ENCODE measurements at places on chromosomes 2 and 18.

DNA sequence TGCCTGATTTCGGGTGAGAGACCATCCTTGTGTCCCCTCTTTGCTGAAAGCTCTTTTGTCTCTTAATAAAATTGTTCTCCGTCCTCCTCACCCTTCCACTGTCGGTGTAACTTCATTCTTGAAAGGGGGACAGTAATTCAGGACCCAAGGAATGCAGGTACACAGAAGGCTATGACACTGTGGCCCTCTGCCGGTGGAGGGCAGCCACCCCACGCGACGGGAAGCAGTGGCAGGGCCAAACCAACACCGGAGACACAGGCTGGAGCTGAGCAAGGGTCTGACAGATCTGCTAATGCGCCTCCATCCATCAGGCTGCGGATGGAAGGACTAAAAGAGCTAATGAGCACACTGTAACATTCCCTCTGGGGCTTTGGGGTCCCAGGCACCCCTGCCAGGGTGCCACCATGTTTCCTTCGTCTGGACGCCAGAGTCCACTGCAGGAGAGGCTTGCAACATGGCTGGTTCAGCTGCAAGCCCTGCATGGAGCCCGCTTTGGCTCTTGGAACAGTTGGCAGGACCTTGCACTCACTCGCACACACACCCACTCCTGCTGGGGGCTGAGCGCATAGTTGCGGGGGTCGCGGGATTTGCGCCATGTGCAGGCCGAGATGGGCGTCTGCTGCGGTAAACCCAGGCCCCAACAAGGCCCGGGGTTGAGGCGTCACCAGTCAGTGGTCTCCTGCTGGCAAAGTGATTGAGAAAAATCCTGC lies 544.1 kb upstream of the CDH7 start:
- DNase-seq = no peak

DNA sequence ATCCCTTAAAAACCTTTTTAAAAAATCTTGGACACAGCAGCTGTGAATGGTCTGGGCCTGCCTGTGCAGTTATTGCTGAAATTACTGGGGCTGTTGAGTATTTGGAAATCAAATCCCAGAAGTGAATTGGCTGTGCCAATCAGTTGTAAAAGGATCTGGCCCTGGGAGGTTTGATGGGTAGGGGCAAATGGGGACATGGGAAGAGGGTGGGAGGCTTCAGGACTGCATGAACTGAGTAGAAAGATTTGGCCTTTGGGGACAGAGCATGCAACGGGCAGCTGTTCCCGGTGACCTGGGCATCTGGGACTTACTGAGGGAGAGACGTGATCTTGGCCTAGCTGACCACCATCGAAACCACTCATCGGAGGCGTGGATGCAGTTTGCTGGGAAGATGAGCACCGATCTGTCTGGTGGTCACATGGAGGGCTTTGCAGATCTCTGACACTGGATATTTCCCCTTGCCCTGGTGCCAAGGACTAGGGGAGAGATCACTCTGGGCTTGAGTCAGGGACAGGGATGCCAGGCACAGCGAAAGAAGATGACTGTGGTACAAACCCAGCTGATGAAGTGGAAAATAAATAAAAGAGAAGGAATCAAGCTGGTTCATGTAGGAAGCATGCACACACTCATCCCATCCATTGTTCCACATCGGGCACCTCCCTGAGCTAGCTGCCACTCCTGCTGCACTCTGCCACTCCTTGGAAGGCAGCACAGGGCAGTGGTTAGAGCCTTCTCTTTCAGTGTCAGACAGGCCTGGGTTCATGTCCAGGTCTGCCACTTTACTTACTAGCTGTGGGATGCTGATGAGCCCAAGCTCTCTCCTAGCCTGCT lies 58.4 kb downstream of the SEMA4F start:
- no peak for DNase-seq

DNA sequence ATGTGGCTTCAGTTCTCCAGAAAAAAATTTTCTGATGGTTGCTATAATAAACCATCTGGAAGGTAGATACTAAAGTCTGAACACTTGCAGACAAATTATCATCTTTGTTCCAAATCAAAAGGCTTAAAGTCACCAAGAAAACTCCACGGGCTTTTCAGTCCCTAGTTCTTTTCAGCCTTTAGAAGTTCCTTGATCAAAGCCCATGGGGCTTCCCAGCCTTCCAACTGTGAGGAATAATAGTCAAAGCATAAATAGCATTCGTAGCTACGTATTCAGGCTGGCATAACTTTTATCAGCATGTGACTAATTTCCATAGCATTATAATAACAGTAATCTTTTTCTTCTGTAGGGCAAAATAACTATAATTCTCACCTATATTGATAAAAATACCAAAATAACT lies 13.9 kb downstream of the SCG2 start:
- no peak for DNase-seq

GRCh38 chr2:138742441-138743057 lies 37.6 kb downstream of the NXPH2 start:
- no peak for DNase-seq

DNA sequence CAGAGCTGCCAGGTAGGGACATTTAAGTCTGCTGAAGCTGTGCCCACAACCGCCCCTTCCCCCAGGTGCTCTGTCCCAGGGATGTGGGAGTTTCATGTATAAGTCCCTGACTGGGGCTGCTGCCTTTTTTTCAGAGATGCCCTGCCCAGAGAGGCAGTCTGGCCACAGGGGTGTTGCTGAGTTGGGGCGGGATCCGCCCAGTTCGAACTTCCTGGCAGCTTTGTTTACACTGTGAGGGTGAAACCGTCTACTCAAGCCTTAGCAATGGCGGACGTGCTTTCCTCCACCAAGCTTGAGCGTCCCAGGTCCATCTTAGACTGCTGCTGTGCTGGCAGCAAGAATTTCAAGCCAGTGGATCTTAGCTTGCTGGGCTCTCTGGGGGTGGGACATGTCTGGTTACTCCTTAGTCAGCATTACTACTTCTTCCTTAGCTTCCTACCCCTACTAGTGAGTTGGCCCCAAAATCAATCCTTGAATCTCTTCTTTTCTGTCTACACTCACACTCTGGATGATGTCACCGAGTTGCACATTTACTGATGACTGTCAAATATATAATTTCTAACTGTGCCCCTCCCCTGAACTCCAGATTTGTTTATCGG lies 31.8 kb upstream of the FSHR start:
- DNase-seq = no peak

DNA sequence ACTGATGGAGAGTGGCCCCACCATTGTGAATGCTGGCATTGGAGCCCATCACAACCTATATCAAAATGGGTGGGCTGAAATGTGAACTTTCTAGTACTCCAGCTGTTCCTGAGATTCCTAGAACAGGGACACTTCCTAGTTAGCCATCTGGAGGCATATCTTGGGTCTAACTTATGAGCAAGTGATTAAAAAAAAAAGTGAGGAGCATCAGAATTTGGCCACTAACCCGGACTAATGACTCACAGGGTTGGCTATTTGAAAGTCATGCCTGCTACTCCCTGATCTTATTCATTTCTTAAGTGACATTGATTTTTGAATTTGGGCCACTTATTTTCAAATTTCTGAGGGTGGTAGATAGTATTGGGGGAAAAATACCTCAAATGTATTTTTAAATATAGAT lies 216.6 kb downstream of the HRH4 start:
- DNase-seq = no peak

DNA sequence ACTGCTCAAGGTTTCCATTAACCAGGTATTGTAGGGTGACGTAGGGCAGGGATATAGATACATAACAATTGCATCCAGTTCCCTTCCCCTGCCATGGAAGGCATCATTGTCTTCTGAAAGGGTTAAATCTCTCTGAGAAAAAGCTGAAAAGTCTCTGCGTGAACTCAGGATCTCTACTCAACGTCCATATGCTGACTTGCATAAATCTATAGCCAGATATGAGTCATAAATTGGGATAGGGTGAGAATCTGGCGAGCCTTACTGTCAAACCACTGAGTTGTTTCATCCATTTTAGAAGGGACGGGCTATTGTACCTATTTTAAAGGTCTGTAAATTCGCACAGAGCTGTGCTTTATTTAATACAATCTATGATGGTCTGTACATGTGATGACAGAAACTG lies 258.3 kb downstream of the L3MBTL4 start:
- DNase-seq = no peak

GRCh38 chr2:195595825-195596224 lies 61.2 kb upstream of the SLC39A10 start:
- no peak for DNase-seq

DNA sequence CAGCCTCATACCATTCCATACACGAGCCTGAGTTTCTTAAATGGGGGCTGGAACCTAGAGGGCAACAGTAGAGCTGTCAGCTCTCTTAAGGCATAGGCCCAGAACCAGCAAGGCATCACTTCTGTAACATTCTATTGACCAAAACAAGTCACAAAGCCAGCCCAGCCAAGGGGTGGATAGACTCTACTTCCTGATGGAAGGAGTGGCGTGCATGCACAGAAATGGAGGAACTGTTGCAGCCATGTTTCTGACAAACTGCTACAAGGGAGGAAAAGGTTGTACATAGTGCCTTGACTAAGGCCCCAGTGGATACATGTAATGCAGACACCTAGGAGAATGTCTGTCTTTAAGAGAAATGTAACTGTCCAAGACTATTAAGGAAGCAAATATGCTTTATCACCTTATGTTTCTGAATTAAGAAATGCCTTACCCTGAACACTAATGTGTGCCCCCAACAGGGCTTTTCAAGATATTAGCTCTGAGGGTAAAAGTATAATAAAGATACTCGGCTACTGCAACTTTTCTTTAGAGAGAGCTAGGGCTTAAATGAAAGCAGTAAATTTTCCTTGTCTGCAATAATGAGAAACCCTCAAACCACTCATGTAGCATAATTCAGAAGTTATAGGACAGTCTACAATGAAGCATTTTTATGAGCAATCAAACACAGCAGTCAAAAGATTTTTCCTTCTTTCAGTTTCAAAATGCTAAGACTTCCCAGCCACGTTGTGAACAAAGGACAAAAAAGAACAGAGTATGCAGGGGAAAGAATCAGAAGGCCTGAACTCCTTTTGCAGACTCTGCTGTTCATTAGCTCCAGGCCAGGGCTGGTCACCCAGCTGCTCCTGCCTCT lies 35.1 kb upstream of the CDC42EP3 start:
- no peak for DNase-seq

- DNase-seq = no peak
Measured at GRCh38 chr18:57559314-57559713, 27.2 kb downstream of the FECH start.

DNA sequence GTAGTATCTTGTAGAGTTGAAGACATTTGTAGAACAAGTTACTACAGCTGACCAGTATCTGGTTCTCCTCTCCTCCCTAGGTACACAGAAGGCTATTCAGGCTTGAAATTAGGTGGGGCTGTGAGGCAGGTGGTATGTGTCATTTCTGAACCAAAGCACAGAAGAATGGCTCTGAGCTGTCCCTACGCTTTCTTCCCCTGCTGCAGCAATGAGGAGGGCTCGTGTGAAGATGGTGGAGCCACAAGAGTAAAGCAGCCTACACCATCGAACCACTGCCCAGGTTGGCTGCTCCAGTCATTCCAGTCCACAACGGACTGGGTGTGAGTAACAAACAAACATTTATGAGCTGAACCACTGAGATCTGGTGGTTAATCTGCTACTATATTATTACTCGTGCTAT lies 148.9 kb downstream of the DTNB start:
- no peak for DNase-seq

DNA sequence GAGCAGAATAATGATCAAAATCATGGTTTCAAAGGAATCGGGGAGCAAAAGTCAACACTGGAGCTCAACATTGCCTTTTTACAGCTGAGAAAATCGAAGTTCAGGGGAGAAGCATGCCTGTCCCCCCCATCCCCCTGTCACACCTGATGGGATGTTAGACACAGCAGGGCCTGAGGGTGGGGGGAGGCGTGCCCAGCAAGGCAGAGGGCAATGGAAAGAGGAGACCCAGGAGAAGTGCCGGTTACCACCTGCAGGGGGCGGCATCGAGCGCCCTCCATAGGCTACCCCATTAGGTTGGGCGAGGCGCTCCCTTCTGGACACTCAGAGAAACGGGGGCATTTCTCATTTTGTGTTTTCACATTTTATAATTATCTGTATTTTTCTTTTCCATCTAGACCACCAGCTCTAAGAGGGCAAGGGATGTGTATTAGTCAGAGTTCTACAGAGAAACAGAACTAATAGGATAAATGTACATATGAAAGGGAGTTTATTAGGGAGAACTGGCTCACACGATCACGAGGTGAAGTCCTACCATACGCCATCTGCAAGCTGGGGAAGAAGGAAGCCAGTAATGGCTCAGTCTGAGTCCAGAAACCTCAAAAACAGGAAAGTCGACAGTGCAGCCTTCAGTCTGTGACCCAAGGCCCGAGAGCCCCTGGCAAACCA lies 271.3 kb downstream of the LRATD1 start:
- DNase-seq = no peak

DNA sequence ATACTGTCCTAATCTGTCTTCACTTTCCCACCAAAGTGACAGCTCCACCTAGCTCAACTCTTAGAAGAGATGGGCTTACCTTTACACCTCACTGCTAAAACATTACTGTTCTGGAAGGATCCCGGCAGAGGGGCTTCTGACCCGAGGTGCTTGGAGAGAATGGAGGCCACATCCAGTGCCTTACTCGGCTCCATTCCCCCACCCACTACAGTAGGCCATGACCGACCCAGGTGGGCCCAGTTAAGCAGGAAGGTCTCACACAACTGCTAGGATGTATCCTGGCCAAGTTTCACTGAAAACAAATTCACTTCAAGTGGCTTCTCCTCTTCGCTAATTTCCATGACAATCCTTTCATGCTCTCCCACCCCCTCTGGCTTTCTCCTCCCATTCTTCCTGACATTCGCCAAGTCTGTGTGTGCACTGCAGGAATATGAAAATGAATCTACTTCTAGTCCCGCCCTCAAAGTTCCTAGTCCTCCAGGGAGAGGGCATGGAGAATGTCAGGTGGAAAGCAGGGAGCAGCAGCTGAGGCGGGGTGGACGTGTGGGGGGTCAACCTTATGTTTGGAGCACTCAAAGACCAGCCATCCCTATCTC lies 11.8 kb downstream of the WIPF1 start:
- no peak for DNase-seq

GRCh38 chr2:235727174-235727573 lies 233.3 kb downstream of the AGAP1 start:
- DNase-seq = no peak

DNA sequence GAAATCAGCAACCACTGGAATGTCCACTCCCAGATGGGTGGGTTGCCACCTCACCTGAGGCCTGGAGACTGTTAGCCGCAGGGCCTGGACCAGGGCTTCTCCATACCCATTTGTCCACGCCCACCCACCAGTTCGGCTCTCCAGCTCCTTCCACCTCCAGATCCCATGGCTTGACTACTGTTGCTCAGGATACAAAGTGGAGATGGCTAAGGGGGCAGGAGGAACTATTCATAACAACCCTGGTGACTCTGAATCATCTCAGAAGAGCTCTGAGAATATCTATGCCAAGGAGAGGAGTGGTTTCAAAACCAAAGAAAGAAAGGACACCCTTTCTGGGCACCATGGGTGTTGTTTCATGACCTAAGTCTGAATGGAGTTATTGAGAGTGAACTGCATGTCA lies 145.8 kb downstream of the LAMA3 start:
- DNase-seq = no peak

GRCh38 chr2:98308532-98308931 lies 37.7 kb upstream of the CNGA3 start:
- no peak for DNase-seq

GRCh38 chr2:207332480-207333212 lies 166.9 kb upstream of the KLF7 start:
- DNase-seq = no peak

GRCh38 chr2:172698041-172698863 lies 37.4 kb upstream of the RAPGEF4 start:
- no peak for DNase-seq
